Stimulated activated CD4-positive, alpha-beta T cell treated with anti-CD3 and anti-CD28 coated beads, Interleukin-4, amount 100 ng/mL, for 1 hour (primary cell): ENCODE measurements at places on chromosomes 5 and 9.

- no peak for DNase-seq
Measured at GRCh38 chr5:181107699-181108098, 23.3 kb downstream of the OR2V1 start.

GRCh38 chr5:78587081-78587774 is 61.3 kb downstream of the LHFPL2 start:
- DNase-seq, result no peak

GRCh38 chr5:90015584-90016018 is 394.0 kb downstream of the CETN3 start:
- no peak for DNase-seq

DNA sequence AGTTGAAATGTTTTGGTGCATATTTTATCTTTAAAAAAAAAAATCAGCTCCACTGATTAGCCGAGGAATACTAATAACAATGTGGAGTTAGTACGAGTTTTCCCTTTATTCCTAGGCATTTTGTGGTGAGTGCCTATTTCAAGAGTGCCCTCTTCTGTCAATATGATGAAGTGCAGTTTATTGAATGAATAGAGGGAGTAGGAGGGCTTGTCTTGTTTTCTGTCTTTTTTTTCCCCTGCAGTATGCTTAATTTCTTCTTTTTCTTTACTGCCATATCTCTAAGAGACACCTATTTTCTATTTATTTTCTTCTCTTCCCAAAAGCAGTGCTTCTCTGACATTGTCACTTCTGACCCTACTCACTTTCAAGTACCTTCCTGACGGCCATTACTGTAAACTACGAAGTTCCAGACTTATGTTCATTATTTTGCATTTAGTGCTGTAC is 169.6 kb upstream of the PITX1 start:
- no peak for DNase-seq

DNA sequence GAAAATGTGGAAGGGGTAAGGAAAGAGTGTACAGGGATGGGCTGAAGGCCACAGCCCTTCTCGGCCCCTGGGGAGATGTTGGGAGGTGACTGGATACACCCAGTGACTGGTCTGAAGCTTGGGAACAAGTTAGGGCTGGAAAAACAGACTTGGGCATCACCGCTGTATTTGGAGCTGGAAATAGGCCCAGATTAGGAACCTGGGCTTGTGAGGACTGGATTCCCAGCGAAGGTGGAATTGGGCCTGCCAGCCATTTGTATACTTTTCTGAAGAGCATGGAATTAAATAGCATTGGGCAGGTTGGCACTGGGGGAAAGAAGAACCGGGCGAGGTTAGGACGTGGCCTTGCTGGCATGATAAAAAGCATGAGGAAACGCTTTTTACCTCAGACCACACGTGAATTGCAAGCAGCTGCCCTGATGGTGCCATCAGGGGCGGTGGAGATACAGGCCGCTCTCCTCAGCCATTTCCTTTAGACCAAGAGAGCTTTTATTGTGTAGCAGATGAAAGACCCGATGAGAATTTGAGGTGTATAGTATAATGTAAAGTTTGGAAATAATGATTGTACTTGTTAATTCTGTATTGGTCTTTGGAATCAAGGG is 37.8 kb downstream of the OTULIN start:
- DNase-seq, result no peak

DNA sequence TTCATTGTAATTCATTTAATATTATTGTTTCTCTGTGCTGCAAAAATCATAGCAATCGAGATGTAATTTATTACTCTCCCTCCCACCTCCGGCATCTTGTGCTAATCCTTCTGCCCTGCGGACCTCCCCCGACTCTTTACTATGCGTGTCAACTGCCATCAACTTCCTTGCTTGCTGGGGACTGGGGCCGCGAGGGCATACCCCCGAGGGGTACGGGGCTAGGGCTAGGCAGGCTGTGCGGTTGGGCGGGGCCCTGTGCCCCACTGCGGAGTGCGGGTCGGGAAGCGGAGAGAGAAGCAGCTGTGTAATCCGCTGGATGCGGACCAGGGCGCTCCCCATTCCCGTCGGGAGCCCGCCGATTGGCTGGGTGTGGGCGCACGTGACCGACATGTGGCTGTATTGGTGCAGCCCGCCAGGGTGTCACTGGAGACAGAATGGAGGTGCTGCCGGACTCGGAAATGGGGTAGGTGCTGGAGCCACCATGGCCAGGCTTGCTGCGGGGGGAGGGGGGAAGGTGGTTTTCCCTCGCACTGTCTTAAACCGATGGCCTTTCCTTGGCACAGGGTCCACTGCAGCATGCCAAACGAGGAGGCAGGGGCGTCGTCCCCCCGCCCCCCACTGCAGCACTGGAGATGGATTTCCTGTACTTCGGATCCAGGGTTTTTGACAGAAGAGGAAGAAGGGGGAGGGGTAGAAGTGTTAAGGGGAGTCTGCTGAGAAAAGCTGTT is at the start of gene APC:
TSS of gene APC (plus strand) at position 423 of the 728 bp plus-strand sequence. CDS start 17,006 bp downstream, outside the sequence.
- DNase-seq, result peak; percentile 80

DNA sequence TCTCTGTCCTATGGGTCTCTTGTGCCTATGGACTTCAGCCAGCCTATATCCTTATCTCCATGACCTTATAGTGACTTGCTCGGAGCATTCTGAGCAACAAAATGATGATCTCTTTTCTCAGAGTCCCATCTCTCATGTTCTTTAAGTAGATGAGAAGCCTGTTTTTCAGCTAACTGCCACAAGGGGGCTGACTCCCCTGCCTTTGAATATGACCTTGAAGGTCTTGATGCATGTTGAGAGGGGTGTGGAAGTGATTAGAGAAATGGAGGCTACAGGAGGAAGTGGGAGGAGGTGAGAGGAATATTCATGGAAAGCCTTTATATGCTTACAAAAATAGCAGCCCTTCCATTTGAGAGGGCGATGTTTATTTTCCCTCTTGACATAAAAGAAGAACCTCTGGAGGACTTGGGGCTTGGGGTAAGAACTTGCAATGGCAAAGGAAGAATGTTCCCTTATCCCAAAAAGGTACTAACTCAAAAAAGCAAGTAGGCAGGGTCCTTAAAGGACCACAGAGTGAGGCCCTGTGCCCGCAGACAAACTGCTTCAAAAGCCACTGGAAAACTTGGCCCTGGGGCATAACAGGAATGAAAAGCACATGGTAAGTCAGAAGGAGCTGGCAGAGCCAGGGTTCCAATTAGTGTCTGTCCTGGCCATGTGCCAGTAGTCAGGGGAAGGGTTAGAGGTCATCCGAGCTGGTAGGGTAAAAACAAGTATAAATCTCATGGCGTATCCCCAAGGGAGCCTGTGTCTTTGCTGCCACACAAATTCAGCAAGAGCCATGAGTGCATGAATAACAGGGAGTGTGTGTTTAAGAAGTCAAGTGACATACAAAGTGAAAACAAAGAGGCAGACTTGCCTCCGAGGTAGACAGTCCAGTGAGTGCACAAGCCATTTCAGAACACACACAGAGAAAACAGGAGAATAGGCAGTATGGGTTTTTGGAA is 39.1 kb downstream of the FGD3 start:
- peak; percentile 47 for DNase-seq

- DNase-seq, result no peak
Measured at GRCh38 chr9:111993319-111993718, 96.7 kb downstream of the UGCG start.

- DNase-seq, result no peak
Measured at GRCh38 chr9:127700140-127700539, 6.6 kb upstream of the CFAP157 start.

GRCh38 chr5:31530541-31531265 is 1.2 kb downstream of the DROSHA start:
- no peak for DNase-seq

- no peak for DNase-seq
Measured at GRCh38 chr5:89758146-89758545, 651.4 kb downstream of the CETN3 start.

- no peak for DNase-seq
Measured at GRCh38 chr9:98330831-98331230, 75.4 kb upstream of the TBC1D2 start.

DNA sequence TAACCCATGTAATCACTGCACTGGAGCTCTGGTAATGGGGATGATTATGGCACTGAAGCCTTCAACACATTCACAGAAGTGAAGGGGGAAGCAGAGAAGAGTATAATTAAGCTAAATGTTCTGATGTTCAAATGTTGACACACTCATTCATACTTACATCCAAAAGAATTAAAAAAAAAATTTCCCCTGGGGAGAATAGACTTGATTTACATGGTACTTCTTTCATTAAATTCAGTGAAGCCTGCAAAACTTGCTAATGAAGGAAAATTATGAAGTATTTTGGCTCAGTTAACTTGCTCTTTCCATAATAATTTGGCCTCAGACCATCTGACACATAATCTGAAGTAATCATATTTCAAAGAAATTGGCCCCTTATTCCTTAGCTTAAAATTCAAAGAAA is 428.8 kb downstream of the SH3GL2 start:
- DNase-seq, result no peak

DNA sequence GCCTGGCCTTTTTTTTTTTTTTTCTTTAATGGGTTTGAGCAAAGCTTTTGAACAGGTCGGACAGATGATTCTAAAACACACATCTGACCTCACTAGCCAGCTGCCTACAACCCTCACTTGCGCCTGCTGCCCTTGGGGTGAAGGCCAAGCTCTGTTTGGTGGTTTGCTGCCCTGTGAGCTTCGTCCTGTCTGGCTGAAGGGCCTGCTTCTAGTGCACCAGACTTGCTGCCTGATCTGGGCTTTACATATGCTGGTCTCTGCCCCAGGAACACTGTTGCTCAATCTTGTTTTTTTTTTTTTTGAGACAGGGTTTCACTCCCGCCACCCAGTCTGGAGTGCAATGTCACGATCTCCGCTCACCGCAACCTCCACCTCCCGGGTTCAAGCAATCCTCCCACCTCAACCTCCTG is 16.4 kb upstream of the DOLPP1 start:
- no peak for DNase-seq

DNA sequence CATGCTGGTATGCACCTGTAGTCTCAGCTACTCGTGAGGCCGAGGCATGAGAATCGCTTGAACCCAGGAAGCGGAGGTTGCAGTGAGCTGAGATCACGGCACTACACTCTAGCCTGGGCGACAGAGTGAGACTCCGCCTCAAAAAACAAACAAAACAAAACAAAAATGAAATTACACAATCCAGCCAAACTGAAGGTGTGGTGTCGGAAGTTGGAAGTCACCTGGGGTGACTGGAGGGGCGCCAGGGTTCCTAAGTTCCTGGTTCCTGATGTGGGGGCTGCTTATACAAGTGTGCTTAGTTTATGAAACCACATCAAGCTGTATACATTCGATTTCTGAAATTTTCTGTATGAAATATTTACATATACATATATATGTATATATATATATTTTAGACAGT is 3.7 kb upstream of the DOLPP1 start:
- DNase-seq, result no peak

GRCh38 chr9:14021871-14022525 is 291.9 kb downstream of the NFIB start:
- DNase-seq, result no peak

- DNase-seq, result no peak
Measured at GRCh38 chr5:112738191-112738560, 491 bp downstream of the APC start.

DNA sequence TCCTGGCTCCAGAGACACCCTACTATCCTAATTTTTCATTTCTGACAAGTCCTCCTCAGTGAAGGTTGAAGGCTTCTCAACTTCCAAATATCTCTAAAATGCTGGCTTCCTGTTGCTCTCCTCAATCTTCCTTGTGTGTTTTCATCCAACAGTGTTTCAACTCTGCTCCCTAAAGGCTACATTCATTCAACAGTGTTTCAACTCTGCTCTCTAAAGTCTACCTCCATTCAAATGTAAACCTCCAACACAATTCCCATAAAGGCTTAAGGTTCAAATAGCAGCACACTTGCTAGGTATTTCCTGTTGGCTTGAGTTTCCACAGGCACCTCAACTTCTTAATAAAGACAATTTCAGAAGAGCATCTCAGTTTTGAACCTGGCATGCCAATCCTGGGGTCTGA is 164.8 kb downstream of the HINT1 start:
- DNase-seq, result no peak

- no peak for DNase-seq
Measured at GRCh38 chr5:59660737-59661136, 232.8 kb downstream of the PDE4D start.

DNA sequence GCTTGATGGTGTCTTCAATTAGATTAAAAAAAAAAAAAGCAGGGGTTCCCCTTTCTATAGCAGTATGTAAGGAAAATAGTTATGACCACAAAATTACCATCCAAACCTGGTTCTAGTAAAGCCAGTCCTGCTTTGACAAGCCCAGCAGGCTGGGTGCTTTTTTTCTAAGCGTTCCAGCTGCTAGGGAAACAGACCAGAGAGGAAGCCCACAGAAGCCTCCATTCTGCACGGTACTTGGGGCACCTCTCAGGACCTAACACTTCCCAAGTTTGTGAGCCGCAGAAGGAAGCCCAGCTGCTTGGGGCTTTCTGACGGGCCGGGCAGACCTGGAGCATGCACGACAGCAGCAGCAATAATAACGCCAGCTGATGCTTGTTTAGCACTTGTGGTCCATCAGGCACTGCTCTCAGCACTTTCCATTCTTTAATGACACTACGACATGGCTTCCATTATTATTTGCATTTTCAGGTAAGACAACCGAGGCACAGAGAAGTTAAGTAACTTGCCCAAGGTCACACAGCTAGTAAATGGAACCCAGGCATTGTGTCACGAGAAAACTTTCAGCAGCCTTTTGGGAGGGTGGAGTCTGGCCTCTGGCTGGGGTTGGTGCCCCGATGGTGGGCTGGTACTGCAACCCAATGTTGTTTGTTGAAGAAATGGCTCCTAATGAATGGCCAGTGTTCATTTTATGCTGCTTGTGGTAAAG is 15.4 kb downstream of the LMX1B start:
- DNase-seq, result no peak

DNA sequence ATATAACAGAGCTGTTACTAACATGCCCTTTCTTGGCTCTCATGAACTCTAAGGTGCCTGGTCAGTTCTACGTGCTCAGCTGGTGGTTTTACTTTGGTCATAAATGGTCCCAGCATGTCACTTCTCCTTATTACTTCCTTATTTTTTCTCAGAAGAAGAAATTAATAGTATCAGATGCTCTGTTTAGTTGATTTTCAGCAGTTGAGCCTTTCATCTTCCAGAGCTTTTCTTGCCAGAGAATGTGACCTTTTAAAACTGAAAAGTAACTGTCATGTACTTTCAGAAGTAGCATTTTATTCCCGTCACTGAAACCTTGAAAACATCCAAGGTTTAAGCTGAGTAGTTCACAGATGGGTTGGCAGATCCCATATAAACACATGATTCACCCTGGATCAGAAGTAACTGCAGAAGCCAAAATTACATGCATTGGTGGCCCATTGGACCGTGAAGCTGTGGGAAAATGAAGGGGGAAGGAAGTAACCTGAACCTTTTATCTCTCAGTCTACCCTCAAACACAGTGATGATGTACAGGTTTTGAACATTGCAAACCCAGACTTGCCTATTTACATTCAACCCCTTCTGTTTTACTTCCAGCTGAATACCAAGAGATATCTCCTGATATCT is 50.5 kb downstream of the HACD4 start:
- no peak for DNase-seq

DNA sequence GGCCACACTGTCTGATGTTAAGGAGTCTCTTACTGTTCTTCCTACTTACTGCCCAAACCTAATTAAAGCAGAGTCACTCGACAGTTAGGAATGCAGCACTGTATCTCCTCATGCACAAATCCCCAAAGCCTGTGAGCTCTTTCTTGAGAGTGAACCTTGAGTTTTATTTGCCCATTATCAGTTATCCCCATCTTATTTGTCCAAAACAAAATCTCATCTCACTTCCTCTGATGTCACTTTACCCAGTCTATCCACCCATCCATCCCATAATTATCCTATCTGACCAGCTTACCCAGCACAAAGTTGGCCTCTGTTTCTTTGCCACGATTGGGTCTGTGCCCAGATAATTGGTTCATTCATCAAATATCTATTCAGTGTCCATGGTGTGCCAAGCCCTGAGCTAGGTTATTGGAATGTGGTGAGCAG is 250.8 kb downstream of the SLIT3 start:
- no peak for DNase-seq
